Cerebellar nuclear complex (tissue), 1 donor: ENCODE measurements at places on chromosomes 1 and 21.

- DNase-seq, result no peak
Measured at GRCh38 chr1:234934611-234935033, 194.0 kb downstream of the TOMM20 start.

GRCh38 chr21:34536820-34537219 lies 24.8 kb upstream of the KCNE1 start:
- DNase-seq, result no peak

- DNase-seq, result no peak
Measured at GRCh38 chr1:220828950-220829586, 42.4 kb downstream of the MTARC1 start.

DNA sequence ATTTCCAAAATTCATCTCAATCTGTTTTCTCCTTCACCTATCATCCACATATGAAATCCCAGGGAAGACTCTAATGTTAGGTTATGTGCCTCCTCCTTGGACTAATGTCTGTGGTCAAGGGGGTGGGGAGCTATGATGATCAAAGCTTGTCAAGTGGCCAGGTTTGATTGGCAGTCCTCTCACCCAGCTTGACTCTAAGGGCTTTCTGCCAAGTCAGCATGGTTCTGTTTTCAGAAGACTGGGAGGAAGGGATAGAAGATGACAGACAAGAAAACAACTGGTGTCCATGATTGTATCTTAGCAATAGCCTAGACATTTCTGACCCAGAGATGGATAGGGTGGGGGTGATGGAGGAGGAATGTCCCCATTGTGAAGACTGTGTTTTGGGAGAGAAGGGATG lies 9.1 kb upstream of the THEM5 start:
- DNase-seq, result no peak

DNA sequence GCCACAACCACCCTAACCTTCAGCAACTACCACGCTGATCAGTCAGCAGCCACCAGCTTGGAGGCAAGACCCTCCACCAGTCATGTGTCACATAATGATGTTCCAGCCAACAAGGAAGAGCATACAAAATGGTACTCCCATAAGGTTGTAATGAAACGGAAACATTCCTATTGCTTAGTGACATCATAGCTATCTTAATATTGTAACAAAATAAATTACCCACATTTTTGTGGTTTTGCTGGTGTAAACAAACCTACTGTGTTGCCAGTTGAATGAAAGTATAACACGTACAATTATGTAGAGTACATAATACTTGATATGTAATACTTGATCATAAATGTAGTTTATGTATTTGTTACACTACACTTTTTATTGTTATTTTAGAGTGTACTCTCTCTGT lies 1363.2 kb upstream of the ADGRL4 start:
- no peak for DNase-seq

DNA sequence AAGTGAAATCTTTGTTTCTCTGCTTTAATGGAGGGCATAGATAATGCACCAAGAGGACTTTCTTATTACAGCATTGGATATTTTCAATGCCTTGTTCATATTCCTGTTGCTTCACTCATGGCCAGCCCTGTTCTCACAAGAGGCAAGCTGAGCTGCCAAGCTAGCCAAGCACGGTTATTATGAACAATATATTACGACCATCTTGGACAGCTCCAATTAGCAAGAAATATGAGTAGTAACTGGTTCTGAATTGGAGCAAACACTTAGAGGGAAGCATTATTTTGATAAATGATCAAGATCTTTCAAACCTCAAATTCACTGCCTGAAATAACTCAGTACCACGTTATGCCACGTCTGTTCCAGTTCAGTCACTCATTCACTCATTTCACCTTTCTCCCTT lies 159.8 kb downstream of the SETD4 start:
- DNase-seq, result no peak

DNA sequence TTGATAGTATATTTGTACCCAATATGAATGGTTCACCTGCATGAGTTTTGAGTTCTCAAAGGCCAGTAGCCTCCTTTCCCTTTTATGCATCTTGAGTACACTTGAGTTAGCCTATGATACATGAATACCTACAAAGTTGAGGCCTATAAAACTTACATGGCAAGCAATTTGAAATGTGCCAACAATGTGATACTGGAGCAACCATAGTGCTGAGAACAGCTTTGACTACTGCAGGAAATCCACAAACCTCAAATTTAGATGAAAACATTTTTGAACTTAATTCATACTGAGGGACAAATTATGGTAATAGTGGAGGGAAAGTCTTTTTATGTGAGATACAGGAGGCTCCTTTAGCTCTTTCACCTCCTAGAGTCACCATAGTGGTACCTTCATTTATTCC lies 37.4 kb downstream of the LEPR start:
- no peak for DNase-seq
